CD8-positive, alpha-beta T cell (primary cell): ENCODE measurements at places on chromosomes 6 and 20.

DNA sequence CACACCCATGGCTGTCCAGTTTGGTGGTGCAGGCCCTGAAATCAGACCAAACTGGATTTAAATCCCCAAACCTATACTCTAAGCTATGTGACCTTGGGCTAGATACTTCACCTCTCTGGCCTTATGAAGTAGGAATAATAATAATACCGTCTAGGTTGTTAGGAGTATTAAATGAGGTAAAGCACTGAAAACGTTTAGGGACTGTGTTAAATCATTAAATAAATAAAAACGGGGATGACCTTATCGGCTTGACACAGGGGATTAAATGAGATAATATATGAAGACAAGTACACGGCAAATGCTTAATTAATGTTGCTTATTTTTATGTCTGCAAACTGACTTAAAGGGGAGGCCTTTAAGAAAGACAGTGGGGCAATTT, 672 bp upstream of the STK4 start:
- DNase-seq, result no peak

DNA sequence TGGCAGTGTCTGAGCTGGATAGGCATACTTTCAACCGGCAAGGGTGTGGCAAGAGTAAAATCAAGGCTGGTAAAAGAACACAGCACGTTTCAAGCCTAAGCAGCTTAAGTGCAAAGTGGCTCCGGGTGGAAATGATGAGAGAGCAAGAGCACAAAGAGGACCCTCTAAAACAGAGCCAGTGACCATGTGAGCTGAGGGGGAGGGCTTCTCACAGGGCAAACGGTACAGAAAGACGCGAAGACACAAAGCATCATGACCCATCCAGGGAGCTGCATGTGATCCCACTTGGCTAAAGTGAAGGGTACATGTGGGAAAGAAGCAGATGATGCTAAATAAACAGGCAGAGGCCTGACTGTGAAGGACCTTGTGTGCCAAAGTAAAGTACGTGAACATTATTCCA, 25.7 kb downstream of the FKBP5 start:
- DNase-seq, result no peak

DNA sequence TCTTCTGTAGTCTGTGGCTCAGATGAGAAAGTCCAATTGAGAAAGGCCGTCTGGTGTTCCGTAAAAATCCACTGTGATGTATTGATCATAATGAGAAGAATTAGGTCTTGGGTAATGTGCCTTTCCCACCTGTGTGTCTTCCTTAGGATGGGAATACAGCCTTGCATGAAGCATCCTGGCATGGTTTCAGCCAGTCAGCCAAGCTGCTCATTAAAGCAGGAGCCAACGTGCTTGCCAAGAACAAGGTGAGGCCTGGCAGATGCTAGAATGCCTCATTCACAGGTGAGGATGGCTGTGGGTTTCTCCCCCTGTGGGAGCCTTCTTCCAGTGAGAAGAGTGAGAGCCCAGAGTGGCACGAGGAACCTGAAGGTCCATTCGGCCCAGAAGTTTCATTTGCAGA, 32.7 kb downstream of the LYRM2 start:
- no peak for DNase-seq

DNA sequence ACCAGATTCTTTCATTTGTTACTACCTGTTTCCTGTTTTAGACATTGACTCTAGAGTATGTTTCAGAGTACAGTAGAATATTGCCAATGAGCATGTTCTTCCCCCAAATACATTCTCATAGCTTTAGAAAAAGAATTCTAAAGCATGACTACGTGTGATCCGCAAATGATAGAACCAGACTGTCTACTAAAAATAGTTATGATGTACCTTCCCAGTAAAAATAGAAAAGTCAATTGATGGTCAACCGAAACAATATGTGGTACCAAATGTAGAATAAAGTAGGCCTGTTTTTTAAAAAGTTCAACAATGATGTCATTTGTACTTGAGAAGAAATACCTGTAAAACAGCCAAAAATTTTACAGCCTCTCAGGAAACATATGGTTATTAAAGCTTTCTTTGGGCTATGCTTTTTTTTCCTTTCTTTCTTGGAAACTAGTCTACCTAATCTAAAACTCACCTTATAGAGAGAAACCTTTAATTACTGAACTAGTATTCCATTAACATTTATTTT, 130.1 kb upstream of the MTHFD1L start:
- no peak for DNase-seq

DNA sequence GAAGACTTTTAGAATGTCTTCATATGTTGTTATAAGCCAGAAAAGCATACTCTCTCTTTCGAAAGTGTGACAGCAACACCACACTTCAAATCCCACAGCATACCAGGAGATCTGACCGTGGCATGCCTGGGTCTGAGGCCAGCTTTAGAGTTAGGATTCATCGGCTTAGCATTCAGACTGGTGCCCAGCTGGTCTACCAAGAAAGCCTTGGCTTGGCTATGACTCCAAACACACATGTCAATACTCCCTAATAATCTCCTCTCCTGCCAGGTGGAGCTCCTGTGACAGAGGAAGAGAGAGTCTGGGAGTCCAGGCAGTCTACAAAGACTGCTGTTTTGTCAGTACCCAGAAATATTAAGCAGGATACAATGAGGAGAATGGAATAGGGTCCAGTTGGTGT, 77.1 kb upstream of the MAN1A1 start:
- no peak for DNase-seq

DNA sequence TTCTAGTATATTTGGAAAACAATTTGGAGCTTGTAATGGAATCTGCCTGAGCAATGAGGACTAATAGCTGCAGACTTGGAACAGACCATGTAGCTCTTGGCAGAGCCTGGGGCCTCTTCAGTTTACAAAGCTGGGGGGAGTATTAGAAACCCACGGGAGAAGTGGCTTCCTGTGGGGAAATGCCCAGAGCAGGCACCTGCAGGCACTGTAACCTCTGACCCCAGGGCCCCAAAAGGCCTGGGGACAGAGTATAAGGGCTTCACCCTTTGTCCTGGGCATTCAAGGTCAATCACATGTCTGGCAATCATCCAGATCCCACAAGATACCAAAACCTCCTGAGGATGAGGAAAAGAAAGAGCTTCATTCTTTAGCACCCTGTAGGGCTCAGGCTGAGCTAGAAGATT, 19.4 kb downstream of the PKIG start:
- DNase-seq, result no peak
